ENCODE measurements at places on chromosomes 1 and 21.

DNA sequence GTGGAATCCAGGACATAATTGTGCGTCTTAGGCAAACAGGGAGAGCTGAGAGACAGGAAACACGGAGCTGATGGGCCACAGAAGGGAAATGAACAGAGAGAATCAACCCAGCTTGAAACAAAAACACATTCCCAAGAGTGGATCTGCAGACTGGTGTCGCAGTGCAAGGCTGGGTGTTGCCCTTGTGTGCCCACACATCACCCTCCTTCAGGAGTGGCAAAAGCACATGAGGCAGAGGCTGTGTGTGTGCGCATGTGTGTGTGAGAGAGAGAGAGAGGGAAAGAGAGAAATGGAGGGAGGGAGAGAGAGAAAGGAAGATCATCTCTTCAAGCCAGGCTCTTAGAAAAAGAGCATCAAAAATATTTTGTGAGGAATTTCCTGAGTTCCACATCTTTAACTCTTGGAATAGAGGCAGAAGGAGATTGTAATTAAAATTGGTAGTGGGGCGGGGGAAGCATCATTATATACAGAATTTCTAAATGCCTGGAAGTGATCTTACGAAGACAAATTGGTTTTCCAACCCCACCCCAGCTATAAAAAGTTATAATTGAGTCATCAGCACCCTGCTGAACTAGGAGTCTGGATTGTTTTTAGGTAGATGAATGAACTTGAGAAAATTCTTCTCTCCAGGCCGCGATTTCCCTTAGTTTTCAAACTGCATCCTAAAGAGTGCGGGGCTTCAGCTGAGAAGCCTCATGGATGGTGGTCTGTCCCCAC, 480.7 kb downstream of the NPHP4 start:
- DNase-seq = no peak

- DNase-seq = no peak
Measured at GRCh38 chr1:245917403-245917802, 589.7 kb downstream of the SMYD3 start.

DNA sequence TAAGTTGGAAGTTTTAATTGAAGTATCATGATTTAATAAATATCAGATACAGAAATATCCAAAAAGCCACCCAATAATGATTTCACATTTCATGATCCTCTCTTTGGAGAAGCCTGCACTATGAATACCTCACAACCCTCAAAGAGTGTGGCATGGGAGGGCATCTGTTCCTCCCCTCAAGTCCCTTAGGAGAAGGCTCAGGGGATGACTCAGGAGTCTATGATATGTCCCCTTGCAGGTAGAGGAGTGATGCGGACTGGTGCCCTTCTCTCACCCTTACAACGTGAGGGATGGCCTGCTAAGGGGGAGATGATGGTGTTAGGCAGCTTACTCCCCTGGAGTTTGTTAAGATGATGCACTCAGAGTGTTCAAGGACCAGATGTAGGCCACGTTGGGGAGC, 303.3 kb upstream of the DUSP10 start:
- no peak for DNase-seq

- DNase-seq = peak; percentile 39
Measured at GRCh38 chr1:192474080-192474683, 101.4 kb upstream of the RGS1 start.

- no peak for DNase-seq
Measured at GRCh38 chr1:167137793-167138510, 44.1 kb downstream of the STYXL2 start.

DNA sequence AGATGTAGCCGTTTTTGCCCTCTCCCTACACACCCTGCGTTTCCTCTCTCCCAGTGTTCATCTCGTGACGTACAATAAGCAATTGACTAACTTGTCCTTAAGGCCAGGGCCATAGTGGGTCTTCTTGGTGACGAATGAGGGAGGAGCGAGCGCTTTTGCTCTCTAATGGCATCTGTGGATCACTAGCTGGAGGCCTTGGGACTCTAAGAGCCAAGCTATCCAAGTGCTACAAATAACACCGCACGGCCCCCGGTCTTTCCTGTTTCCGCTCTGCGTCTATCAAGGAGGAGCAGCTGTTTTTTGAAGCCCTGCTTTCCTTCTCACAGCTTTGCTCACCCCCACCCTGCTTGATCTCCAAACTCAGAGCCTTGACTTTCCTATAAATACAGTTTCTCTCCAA, 25.2 kb downstream of the EVA1C start:
- no peak for DNase-seq

DNA sequence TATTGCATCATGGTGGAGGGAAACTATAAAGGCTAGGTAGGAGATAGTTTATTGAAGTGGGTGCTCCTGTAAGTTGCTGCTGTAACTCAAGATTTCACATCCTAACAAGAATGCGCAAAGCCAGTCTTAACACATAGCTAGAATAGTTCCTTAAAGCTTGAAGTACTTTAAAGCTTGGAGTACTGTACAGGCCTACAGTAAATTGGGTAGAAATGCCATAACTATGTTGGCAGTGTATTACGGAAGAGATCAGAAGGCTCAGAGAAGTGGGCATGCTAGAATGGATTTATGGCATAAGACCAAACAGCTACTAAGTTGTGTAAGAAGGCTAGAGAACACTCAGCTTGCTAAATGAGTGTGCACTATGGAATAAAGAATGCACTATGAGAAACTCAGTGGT, 44.5 kb downstream of the DMRTA2 start:
- DNase-seq = no peak

DNA sequence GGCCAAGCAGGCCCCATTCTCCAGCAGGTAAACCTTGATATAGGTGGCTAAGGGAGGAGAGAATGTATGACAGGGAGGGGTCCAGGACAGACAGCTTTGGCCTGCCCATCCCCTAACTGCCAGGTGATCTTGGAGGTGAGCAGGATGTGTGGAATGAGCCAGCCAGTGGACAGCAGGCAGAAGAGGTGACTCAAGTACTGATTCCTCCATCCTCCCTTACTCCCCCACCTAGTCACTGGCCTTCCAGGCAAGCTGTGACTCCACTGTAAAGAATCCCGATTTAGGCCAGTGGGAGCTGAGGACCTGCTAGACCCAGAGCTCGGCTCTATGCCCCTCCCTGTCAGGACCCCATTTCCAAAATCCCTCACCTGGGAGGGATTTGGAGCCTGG, 36.6 kb downstream of the RIMS3 start:
- no peak for DNase-seq

DNA sequence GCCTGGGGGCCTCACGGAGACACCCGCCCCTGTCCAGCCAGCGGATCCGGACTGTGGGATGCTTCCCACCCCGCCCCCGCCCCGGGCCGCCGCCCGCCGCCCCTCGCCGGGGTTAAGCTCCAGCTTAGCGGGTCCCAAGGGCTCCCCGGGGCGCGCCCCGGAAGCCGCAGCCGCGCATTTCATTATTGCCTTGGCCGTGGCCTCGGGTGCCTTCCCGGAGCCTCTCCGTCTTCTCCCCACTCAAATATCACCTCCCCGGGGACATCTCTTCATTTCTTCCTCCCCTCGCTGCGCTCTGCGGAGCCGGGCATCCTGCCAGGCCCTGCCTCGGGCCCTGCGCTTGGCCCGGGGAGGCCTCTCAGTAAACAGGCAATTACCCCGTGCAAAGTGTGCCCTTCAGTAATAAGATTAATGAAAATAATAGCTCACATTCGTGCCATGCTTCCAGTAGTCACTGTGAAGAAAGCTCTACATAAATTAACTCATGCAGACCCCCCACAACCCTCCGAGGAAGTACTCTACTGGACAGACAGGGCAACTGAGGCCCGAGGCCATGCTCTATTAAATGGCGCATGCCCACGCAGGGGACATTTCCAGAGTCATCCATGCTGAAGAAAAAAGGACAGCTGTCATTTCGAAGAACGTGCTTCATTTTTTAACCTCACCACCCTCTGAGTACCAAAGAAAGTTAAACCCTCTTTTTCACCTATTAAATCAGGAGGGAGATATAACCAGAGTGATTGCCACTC, 49.9 kb upstream of the LAPTM5 start:
- peak; percentile 72 for DNase-seq

- no peak for DNase-seq
Measured at GRCh38 chr1:165228111-165228655, 128.3 kb downstream of the LMX1A start.

GRCh38 chr1:28682840-28683239, 14.3 kb downstream of the GMEB1 start:
- no peak for DNase-seq

- no peak for DNase-seq
Measured at GRCh38 chr1:192274588-192274987, 42.2 kb upstream of the RGS21 start.

- DNase-seq = no peak
Measured at GRCh38 chr1:95620076-95620475, 386.1 kb downstream of the RWDD3 start.

GRCh38 chr1:226737819-226738420, 1.2 kb downstream of the ITPKB start:
- DNase-seq = peak; percentile 18

DNA sequence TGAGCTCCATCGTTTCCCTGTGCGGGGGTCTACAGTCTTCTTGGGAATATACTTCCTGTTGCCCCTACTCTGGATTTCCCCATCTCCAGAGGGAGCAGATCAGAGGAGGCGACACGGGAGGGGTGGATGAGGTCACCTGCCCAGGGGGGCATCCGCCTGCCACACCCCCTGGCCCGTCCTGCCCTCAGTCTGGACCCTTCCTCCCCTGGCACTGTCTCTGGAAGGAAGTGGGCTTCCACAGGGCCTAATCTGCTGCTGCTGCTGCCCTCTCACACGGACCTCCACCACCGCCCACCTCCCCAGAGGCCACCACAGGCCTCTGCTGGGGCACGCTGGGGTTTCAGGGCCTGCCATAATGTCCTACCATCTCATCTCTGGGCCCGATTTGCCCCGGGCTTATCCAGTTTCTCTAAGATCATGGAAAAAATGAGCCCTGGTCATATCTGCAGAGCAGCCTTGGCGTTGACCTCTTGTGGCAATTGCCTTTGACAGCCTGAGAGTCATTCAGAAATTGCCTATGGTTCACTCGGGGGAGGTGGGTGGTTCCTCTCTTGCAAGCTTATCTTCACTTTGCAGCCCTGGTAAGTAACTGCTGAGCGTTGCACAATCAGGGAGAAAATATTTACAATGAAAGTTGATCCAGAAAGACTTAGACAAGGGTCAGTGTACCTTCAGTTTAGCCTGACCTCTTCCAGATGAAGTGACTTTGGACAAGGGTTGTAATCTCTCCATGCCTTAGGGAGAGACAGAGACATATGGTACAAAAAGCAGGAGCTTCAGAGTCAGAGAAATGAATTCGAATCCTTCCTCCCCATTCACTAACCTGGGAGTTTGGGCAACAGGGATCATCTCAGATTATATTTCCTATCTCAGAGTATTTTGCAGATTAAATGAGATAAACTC, 252.4 kb downstream of the TOMM20 start:
- DNase-seq = no peak

DNA sequence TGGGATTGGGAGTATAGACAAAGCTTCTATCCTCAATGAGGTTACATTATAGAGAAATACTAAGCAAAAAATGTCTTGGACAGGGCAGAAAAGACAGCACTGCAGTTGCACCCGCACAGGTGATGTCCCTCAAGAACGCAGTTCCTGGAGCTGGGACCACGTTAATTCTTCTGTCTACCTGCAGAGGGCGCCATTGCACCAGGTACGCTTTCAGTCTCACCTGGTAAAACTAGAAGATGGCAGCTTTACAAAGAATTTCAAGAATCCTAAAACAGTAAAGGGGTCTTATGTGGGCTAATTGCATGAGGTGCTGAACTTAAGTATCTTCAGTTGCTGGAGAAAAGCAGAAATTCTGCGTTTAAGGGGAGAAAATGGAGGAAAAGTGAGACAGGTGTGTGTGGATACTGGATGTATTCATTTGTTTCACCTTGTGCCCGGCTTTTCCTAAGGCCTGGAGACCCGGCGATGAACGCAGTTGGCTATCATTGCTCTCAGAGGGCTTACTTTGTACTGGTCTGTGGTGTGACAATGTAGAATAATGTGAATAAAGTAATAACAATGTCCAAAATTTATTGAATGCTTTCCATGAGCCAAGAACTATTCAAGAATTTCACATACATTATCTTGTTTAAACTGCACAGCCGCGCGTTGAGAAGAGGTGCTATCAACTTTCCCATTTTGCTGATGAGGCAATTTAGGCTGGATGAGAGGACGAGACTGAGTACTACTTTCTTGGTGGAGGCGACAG, 276.3 kb upstream of the GREM2 start:
- DNase-seq = peak; percentile 3

GRCh38 chr1:234990328-234990675, 138.3 kb downstream of the TOMM20 start:
- DNase-seq = no peak

- DNase-seq = no peak
Measured at GRCh38 chr1:75014250-75014649, 119.9 kb upstream of the LHX8 start.

GRCh38 chr1:114292194-114292593, 138.5 kb upstream of the SYT6 start:
- no peak for DNase-seq

DNA sequence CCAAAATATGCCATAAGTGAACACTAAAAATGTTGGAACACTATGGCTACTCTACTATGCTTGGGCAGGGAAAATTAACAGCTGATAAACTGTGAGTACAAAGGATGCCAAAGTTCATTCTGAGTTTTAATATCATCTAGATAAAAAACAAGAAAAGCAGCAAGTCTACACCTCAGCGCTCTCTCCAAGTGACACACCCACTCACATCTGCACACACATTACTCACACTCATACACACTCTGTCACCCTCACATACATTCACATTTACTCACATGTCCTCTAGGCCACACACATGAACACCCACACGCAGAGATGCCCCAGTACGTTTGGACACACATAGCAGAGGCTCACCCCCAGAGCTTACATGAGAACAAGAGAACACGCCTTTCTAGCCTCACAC, 87.3 kb upstream of the RAB4A start:
- no peak for DNase-seq

- DNase-seq = no peak
Measured at GRCh38 chr1:192170196-192170984, 12.1 kb downstream of the RGS18 start.

DNA sequence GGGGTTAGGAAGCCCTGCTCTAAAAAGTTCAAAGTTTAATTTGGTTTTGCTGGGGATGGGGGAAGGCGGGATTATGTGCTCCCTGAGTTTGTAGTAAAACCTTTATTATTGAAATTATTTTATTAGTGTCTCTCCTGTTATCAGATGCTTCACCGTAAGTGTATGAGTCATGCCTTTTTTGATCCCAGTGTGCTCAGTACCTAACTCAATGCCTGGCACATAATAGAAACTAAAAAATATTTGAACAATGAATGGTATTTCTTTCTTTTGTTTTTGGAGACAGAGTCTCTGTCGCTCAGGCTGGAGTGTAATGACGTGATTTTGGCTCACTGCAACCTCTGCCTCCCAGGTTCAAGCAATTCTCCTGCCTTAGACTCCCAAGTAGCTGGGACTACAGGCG, 6.4 kb downstream of the SNRPE start:
- no peak for DNase-seq

- DNase-seq = peak; percentile 5
Measured at GRCh38 chr1:180092931-180093650, 61.6 kb upstream of the QSOX1 start.

DNA sequence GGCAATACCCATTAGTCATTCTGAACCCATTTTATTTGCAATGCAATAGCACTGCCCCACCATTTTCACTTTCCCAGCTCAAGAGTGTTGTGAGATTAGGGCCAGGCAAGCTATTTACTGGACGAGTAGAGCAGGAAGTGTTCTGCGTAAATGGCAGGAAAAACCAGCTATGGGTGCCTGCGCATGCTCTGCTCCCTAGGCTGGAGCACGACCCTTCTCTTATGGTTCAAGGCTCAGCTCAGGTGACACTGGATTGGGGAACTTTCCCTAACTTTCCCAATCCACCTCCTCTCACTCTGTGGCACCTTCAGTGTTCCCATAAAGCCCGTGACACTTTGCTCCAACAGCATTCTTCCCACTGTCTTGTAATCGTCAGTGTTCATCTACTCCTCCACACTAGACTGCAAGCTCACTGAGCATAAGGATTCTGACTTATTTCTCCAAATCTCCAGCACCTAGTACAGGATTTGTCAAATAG, 3.6 kb upstream of the MAN1A2 start:
- DNase-seq = no peak
